SJCRH30 (cell line): ENCODE measurements at places on chromosomes 3 and 15. TPM values are rescaled to one million over a fixed set of nuclear protein-coding genes. Genes with fewer than 3 reads are reported as not detected.

Gene CDHR4
- total RNA-seq: not detected in 2 replicates

Gene SLC9C1
- not detected in 2 replicates for total RNA-seq

Gene SIAH2
- 33.0 and 36.4 TPM in 2 replicates for total RNA-seq

Gene SPATA16
- not detected in 2 replicates for total RNA-seq

Gene SLC28A1
- total RNA-seq: not detected in 2 replicates

Gene CILP
- 0.05 TPM in 1 of 2 replicates, not detected in the other for total RNA-seq

Gene MITF
- total RNA-seq: 2.2 TPM in 2 replicates

Gene GUCA1C
- total RNA-seq: not detected in 2 replicates

Gene ZNF80
- total RNA-seq: 0.04 TPM in 1 of 2 replicates, not detected in the other

Gene SAMMSON
- 0.08 TPM in 1 of 2 replicates, not detected in the other for total RNA-seq
